Adipose tissue (tissue), 3 donors: ENCODE measurements at places on chromosomes 13 and 19. TPM values are rescaled to one million over a fixed set of nuclear protein-coding genes. Genes with fewer than 3 reads are reported as not detected.

The PBX4 gene
- polyA plus RNA-seq: 1.6 TPM

The F10 gene
- 19.5 TPM for polyA plus RNA-seq

The INAFM1 gene
- polyA plus RNA-seq: 25.4 TPM

The APC2 gene
- not detected for polyA plus RNA-seq

The CEACAM19 gene
- polyA plus RNA-seq: 2.7 TPM

The NOVA2 gene
- polyA plus RNA-seq: 0.49 TPM

The GNG7 gene
- polyA plus RNA-seq: 4.0 TPM

The ADAMTS10 gene
- 21.5 TPM for polyA plus RNA-seq

The TRAPPC5 gene
- 146 TPM for polyA plus RNA-seq

The PPM1N gene
- 0.62 TPM for polyA plus RNA-seq

The GCDH gene
- polyA plus RNA-seq: 27.2 TPM

The SPINT2 gene
- polyA plus RNA-seq: 4.4 TPM

The RASGRP4 gene
- 0.48 TPM for polyA plus RNA-seq

The APOC4 gene
- not detected for polyA plus RNA-seq

The GAS6 gene
- 118 TPM for polyA plus RNA-seq
